ENCODE measurements at places on chromosomes 1 and 21.
A peak's percentile ranks its signal among the peaks of the same experiment; 100 is the strongest.

GRCh38 chr1:171117085-171117484 is 26.4 kb downstream of the FMO3 start:
- DNase-seq = no peak

GRCh38 chr1:226575739-226576378 is 27.3 kb downstream of the STUM start:
- no peak for DNase-seq

DNA sequence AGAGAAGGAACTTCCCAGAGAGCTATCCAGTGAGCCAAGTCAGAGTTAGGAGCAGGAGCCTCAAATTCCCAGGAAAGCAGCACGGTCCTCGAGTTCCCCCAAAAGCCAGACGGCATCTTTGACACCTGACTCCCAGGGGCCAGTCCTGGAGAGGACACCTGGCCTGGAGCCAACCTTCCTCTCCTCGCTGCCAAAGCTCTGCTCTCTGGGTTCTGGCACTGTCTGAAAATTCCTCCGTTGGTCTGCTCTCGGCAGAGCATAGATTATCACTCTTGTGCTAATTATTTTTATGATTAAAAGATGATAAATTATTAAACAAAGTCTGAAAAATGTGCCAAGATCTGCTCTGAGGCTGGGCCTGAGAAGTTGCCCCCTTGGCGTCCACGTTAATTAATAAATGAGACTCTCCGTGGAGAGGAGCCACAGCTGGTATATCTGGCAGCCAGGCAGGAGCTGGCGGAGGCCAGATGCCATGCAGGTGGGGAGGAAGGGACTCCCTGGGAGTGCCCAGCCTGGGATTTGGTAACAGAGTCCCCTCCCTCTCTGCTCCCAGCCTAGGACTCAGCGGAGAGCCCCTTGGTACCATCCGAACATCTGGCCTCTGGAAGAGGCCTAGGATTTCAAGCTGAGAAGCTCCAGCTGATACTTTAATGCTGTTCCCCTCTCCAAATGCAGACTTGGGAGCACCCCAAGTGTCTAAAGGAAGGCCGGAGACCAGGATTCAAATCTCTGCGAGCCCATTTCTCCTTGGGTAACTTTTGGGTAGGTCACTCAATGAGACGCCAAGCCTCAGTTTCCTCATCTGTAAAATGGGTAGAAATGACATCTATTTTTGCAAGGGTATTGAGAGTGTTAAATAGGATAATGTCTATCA is 163.7 kb upstream of the POU3F1 start:
- DNase-seq = no peak

GRCh38 chr1:234309243-234309597 is 64.0 kb upstream of the COA6 start:
- DNase-seq = no peak

- no peak for DNase-seq
These were observed 417.1 kb downstream of the SETD4 start for GRCh38 chr21:35643176-35643575.

GRCh38 chr1:113929750-113930498 is 800 bp downstream of the HIPK1 start:
- peak; percentile 67 for DNase-seq

- DNase-seq = no peak
These were observed 29.1 kb downstream of the DNAJC11 start for GRCh38 chr1:6672558-6672957.

- DNase-seq = no peak
These were observed 18.7 kb downstream of the TNFRSF8 start for GRCh38 chr1:12081648-12082396.

- no peak for DNase-seq
These were observed 23.5 kb downstream of the MAEL start for GRCh38 chr1:167012570-167012969.

- DNase-seq = peak; percentile 67
These were observed 18.5 kb downstream of the CAMK1G start for GRCh38 chr1:209601809-209602657.

DNA sequence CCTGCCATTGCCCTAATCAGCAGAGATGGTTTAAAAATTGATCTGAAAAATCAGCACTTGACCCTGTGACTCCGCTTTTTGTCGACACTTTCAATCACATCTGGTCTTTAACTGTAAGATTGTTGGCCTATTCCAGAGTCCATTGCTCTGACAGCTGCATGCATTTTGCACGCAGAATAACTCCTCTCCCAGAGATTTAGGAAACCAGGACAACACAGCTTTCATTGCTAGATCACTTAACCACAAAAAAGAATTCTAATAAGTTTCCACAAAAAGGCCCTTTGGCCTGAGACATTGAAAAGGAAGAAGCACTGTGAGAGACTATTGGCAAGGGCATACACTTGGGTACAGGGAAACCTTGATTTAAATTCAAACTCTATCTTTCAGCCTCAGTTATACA is 373.1 kb downstream of the TGFB2 start:
- no peak for DNase-seq

- no peak for DNase-seq
These were observed 38.4 kb upstream of the SPAG17 start for GRCh38 chr1:118223426-118223825.

DNA sequence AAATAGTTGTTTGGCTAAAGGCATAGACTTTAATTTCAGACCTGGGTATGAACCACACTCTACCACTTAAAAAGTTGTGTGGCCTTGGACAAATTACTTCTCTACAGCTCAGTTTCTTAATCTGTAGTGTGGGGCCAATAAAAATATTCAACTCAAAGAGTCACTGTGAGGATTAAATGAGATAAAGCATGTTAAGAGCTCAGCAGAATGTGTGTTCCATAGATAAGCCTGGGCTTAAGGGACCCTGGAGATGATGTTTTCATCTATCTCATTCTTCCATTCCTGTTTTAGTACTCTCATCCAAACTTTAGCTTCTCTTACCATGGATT is 17.7 kb downstream of the S100A10 start:
- DNase-seq = no peak

DNA sequence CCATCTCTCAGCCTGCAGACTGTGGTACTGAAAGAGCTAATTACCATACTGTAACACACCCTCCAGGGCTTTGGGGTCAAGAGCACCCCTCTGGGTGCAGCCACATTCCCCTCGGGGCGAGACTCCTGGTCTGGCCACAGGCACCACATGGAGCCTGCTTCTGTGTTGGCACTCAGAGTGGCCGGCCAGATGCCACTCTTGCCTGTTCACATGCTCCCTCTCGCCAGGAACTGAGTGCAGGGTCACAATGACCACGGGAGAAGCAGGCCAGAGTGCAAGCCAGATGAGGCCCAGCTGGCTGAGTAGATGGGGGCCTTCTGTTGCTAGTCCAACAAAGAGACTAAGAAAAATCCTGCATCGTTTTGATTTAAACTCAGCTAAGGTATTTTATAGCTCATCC is 864.0 kb downstream of the KCNT2 start:
- DNase-seq = no peak

DNA sequence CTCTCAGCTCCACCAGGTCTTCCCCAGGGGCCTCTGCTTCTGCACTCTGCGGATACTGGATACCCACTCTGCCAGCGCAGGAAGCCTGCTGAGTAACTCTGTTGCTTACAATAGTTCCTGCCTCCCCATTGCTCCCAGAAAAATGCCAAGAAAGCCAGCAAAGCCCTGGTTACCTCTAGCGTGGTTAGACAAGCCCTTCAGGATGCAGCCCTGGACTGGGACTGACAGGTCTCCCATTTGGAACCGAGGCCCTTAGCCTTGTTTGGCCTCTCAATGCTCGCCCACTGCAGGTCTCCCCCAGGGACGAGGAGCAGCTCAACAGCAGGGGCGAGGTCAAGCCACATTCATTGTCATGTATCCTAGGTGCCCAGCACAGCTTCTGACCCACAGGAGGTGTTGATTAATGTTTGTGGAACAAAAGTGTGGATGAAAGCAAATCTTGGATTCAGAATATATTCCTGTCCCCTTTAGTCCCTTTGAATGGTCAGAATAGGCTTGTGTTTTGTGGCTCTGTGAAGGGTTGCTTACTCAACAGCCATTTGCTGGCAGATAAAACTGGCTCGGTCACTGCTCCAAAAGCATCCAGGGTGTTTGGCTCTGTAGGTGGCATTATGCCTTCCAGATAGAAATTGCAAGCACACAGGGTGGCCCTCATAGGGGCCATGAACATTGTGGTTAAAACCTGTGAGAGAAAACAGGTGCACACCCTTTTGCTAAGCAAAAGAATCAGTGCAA is 58.9 kb downstream of the C1orf198 start:
- DNase-seq = no peak

- DNase-seq = no peak
These were observed 42.3 kb downstream of the STYXL2 start for GRCh38 chr1:167136191-167136614.

DNA sequence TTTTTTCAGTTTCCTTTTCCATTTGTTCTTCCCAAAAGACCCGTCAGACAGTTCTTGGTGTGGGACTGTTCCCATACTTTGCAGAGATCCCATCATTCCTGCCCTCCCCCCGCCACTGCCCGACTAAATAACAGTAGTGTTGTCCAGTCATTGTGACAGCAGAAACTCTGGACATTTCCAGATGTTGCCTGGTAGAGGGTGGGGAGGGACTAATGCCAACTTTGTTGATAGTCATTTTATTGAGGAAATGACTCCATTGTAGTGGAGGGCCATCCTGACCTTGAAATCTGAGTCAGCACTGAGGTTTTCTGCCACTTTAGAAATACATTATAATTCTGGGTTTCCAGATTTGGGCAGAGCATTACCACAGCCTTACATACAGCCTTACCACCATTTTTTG is 85.4 kb downstream of the CEP350 start:
- DNase-seq = no peak

DNA sequence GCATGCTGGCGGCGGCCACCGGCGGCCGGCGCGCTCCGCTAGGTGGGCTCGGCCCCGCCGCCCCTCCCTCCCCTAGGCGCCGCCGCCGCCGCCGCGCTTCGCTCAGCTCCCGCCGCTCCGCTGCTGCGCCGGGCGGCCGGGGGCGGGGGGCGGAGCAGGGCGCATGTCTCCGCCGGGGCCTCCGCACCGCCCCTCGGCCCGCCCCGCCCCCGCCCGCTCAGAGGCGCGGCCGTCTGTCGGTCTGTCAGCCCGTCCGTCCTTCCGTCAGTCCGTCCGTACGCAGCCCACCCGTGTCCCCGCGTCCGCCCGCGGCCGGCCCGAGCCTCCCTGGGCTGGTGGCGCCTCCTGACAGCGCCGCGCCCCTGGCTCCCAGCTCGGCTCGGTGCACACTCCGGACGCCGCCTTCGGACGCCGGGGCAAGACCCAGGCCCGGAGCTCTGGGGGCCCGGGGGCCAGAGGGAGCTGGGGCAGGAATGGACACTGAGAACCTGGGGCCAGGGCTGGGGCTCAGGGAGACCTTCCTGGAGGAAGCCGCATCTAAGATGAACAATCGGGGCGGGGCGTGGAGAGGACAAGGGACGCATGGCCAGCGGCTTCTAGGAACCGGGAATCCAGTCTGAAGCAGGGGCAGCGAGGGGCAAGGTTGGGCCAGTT is at the start of gene GPR153:
TSS of gene GPR153 (minus strand) at position 138 of the 654 bp plus-strand sequence. CDS start 6,193 bp downstream, outside the sequence.
- peak; percentile 45 for DNase-seq

GRCh38 chr1:235012436-235013210 is 116.0 kb downstream of the TOMM20 start:
- DNase-seq = peak; percentile 26

GRCh38 chr1:233320023-233320422 is 7.5 kb upstream of the MAP3K21 start:
- no peak for DNase-seq

DNA sequence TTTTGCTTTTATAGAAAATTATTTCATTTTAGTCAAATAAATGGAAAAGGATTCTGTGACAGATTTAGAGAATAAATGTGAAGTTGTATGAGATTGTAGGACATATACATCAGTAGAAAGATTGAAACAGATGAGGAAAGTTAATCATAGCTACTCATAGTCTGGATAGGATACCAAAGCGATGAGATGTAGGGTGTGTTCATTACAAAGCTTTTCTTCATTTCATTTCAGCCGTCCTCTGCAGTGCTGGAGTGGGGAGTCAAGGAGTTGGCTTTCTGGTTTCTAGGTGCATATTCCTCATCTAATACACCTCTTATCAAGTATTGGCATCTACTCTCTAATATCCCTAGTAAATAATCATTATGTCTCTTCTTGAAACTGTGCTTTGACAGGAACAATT is 149.5 kb upstream of the NEGR1 start:
- no peak for DNase-seq

GRCh38 chr1:10898921-10899320 is 102.5 kb upstream of the CASZ1 start:
- DNase-seq = no peak

DNA sequence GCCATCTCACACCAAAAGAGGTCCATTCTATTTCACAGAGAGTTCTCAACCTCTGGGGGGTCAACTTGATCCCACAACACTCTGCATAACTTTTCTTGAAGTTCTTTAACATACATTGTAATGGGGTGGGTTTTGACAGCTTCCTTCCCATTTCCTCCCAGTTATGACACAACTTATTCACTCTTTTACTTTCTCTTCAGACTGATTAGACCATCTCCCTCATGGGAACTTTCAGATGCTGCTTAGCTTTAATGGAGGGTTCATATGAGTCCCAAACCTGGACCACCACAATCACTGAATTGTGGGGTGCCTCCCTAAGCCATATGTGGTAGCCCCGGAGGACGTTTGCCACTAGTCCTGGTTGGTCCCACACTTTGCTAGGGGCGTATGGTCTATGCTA is 28.3 kb upstream of the KCNJ15 start:
- DNase-seq = no peak

GRCh38 chr1:85578321-85579295 is 2.0 kb upstream of the CCN1 start:
- no peak for DNase-seq

- DNase-seq = peak; percentile 7
These were observed 30.4 kb upstream of the SLC44A5 start for GRCh38 chr1:75641325-75641724.

GRCh38 chr1:146020058-146021049 is 1.2 kb downstream of the HJV start:
- peak; percentile 17 for DNase-seq

GRCh38 chr1:230758709-230759368 is 11.7 kb downstream of the CAPN9 start:
- DNase-seq = no peak

DNA sequence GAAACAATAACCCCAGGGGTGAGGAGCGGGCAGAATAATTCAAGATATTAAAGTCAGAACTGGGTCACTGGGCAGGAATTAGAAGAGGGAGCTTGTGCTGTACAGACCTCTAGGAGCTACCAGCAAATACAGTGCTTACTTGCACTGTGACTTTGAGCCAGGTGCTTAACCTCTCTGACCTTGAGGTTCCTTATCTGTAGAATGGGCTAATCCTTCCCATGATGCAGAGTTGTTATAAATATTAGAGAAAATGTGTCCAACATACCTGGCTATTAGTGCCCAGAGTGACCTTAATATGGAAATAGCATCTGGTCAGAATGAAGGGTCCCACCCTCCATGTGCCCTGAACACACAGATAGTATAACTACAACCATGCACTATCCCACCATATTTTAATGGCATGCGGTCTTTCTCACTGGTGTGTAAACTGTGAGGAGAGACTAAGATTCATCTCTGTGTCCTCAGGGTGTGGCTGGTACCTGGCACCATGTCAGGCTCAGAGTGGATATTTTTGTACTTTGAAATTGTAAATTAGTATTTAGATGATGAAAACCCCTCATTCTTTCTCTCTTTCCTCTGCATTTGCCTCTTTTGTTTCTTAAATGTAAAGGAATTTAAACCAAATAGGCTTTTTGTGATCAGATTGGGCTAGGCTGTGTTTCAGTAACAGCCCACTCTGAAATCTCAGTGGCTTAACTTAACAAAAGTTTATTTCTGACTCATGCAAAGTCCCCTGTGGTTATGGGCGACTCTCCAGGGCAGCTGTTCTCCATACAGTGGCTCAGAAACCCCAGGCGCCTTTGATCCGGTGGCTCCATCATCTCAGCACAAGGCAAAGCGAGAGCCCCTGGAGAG is 60.0 kb upstream of the ROR1 start:
- no peak for DNase-seq

All from suppressor macrophage (primary cell).